ENCODE measurements at places on chromosomes 2 and 18. TPM values are rescaled to one million over a fixed set of nuclear protein-coding genes. Genes with fewer than 3 reads are reported as not detected.

DNA sequence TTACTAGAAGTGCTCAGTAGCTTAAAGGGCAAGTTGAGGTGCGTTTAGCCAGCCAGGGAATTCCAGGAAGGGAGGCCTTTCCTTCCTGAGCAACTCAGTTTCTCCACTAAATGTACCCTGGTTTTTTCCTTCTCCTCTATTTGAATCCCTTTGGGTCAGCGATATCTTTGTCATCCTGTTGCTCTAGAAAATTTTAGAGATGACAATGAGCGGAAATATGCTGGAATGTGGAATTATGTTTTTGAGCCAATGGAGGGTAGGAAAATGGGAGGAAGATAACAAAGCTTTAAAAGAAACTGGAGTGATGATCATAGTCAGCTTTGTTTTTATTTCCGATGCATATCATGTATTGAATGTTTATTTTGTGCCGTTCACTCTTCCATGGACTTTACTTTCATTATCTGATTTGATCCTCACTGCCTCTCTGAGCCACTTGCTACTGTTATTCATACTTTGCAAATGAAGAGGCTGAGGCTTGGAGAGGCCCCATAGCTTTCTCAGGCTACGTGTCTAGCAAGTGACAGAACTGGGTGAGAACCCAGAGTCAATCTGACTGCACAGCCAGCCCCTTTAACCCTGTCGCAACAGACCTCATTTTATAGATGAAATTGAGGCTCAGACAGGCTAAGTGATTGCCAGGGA lies 67.3 kb downstream of the NTSR2 start:
- H3K36me3 ChIP-seq: no peaks in the 10 kb centered on the region
- no peaks in the 10 kb centered on the region for H3K4me1 ChIP-seq
- H3K27me3 ChIP-seq: peaks cover 4% of the 10 kb centered on the region
- DNase-seq: no peak
- H3K27ac ChIP-seq: no peak overlapping the region
- no peak overlapping the region for H3K4me3 ChIP-seq

- DNase-seq: no peak
- H3K4me3 ChIP-seq: no peak overlapping the region
- no peaks in the 10 kb centered on the region for H3K27me3 ChIP-seq
- no peaks in the 10 kb centered on the region for H3K36me3 ChIP-seq
Observed at GRCh38 chr2:122194546-122194945, 439.1 kb downstream of the TSN start.

The CEP76 gene
- 7.5 TPM for polyA plus RNA-seq

- no peak overlapping the region for H3K27ac ChIP-seq
- H3K4me1 ChIP-seq: peaks cover 23% of the 10 kb centered on the region
Observed at GRCh38 chr2:68723181-68723580, 11.4 kb upstream of the ARHGAP25 start.

GRCh38 chr2:128591861-128592822 lies 273.5 kb upstream of the HS6ST1 start:
- H3K4me1 ChIP-seq: no peaks in the 10 kb centered on the region
- no peak overlapping the region for H3K27ac ChIP-seq
- no peaks in the 10 kb centered on the region for H3K27me3 ChIP-seq
- no peaks in the 10 kb centered on the region for H3K36me3 ChIP-seq
- no peak overlapping the region for H3K4me3 ChIP-seq
